NCI-H2081 (cell line): ENCODE measurements at places on chromosomes 2 and 18.
A peak's percentile ranks its signal among the peaks of the same experiment; 100 is the strongest.

DNA sequence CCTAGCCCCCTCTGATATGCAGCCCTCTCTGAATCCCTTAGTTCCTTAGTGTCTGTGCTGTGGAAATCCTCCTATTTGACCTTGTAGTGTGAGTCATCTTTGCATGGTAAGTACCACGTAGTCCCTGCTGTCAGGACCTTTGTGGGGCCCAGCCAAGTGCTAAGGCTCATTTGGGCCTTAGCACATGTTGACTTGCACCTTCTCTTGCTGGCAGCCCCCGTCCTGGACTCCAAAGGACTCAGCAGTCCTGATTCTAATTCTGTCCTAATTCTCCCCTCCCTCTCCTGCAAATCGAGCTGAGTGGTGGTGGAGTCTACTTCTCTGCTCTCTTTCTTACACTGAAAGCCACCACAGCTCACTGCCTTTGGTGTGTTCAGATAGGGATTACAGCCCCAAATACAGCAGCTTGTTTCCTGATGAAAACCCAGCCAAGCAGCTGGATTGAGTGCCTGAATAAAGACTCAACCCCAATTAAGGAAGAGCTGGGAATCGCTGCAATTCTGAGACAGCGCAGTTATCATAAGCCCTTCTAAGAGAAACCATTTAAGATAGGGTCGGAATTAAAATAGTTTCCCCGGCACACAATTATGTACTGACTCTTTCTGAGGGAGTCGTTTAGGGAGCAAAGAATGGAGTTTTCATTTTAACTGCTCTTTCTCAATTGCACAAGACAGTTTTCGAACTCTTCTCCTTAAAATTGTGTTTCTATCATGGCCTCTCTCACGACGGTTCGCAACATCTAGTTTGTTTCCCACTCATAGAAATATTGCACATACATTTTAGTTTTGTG is 215.6 kb upstream of the TNP1 start:
- DNase-seq = no peak

- no peak for DNase-seq
These were observed 20.7 kb upstream of the KCTD1 start for GRCh38 chr18:26568926-26569665.

- DNase-seq = peak; percentile 72
These were observed at the start of gene TEX261 for GRCh38 chr2:70994699-70995425. TSS of gene TEX261 (minus strand) at chr2:70994873. CDS start at chr2:70994757, 116 bp downstream.

DNA sequence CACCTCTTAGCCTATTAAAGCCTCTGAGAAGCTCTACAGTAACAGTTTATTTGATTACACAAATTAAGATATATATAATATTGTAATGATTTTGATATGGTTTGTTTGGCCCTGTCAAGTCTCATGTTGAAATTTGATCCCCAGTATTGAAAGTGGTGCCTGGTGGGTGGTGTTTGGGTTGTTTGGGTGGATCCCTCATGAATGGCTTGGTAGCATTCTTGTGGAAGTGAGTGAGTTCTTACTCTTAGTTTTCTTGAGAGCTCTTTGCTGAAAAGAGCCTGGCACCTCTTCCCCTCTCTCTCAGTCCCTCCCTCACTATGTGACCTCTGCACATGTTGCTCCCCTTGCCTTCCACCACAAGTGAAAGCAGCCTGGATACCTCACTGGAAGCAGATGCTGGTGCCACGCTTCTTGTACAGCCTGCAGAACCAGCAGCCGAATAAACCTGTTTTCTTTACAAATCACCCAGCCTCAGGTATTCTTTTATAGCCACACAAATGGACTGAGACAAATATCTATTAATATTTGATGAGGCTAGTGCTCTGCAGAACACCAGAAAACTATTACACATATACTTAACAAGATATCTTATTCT is 52.8 kb downstream of the SLC4A10 start:
- no peak for DNase-seq

DNA sequence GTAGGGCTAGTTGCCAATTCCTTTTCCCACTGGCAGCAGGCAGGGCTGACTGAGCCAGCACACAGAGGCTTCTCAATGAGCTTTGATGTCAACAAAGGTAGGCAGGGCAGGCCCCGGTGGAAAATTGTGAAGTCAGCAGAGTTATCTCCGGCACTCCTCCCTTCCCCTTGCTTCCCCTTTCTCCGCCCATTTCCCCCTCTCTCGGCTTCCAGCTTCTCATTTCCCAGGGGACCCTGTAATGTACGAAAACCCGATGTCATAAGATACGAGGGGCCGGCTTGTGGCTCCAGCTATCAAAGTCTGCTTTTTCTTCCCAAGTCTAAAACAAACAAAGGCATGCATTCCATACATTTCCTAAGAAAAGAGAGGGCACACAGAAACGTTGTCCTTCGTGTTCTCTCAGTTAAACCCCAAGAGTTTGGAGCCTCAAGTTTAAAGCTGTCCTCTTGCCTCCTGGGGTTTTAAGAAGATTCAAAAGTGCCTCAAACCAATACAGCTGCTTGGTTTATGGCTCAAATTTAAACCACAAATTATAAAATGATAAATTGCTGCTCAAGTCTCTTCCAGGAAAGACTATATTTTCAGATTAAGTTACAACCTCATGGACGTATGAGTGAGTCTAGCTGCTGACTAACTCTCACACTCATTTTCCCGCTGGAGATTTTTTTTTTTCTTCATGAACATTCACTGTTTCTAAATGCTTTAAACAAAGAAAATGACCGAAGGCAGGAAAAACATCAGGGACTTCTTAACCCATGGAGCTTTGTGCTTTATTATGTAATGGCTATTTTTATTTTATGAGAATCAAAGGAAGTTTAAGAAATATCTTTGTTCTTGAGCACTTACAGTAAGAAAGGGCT is 27.2 kb upstream of the EML4 start:
- no peak for DNase-seq

DNA sequence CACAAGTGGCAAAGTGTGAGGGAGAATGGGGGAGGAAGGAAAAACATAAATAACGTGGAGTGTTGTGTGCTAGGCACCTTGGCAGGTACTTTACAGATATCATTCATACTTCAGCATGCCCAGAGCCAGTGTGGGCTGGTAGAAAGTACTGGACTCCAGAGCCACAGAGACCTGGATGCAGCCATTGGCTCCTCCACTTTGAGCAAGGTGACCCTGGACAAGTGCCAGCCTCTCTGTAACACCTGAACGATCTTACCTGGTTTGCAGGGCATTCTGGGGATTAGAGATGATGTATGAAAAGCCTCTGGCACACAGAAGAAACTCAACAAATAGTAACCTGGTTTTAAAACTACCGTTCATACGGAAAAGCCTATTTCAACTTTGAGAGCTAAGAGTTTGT is 6.3 kb downstream of the LOXHD1 start:
- no peak for DNase-seq

- no peak for DNase-seq
These were observed 398.8 kb downstream of the CCDC85A start for GRCh38 chr2:56582570-56582969.

DNA sequence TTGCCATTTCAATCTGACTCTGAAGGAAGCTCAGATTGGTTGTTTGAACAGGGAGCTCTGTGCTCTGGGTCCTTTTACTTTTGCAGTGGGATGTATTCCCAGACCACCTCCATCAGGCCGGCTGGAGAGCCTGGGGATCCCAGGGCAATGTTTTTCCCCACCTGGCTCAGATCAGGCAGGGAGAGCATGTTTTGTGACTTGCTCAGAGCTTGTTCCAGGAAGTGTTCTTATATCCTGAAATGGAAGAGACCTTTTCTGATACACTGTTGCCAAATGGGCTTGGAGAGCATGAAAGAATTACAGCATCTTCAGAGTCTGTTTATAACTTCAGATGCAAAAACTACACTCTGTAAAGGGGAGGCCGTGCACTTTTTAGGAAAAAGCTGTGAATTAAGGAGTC is 56.0 kb downstream of the LIPG start:
- DNase-seq = no peak

GRCh38 chr2:215000721-215001120 is 137.7 kb downstream of the ABCA12 start:
- DNase-seq = no peak

DNA sequence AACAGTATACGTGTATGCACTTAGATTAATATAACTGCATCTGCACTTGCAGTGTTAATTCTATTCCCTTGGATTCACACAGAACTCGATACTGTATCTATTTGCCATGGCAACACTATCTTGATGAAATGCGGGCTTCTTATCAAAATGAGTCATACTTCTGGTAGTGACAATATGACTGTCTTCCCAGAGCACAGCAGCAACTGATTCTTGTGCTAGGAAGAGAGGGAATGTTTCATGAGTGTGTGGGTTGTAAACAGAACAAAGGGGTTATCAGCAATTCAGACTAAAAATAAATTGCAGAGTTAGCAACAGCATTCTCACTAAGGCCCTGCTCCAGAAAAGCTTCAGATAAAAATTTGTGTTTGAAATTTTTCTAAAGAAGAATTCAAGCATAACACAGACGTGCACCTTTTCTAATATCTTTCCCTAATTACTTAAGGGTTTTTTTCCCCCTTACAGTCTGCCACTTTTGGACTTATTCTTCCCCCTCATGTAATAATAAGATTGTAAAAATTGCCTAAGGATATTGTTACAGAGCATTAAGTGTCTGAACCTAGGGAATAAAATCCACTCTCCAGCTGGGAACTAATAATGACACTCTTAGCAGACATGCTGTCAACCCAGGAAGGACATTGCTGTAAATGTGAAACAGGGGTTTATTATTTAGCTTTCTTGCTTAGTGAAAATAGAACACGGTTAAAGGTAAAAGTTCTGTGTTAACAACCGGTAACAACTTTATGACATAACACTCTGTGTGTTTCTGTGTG is 99.9 kb upstream of the SLC38A11 start:
- DNase-seq = peak; percentile 70

GRCh38 chr2:218615868-218616315 is 8.2 kb downstream of the PLCD4 start:
- no peak for DNase-seq

DNA sequence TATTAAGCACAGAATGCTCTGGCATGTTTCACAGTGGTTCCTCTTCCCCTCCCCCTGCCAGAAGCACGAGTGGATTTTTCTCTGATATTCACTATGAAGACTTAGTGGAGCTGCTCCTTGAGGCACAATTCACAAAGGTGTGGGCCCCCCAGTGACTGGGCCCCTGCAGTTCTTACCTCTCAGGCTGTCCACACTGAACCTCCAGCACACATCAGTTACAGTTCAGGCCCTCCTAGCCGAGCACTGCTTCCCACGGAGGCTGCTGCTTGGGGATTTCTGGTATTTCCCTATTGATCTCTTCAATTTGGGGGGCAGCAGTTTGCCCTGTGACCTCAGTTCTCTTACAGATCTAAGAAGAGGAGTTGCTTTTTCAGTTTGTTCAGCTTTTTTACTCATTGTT is 236.1 kb downstream of the SH3RF3 start:
- no peak for DNase-seq

DNA sequence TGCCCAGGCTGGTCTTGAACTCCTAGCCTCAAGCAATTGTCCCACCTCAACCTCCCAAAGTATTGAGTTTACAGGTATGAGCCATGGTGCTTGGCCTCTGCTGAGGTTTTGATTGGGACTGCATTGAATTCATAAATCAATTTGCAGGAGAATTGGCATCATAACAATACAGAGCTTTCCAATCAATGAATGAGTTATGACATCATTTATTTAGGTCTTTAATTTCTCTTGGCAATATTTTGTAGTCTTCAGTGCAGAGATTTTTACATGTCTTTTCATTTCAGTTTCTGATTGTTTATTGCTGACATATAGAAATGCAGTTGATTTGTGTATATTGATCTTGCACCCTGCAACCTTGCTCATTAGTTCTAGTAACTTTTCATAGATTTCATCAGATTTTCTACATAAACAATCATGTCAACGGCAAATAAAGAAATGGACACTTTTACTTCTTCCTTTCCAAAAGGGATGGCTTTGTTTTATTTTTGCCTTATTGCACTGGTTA is 119.9 kb downstream of the TFCP2L1 start:
- DNase-seq = no peak

GRCh38 chr2:30366199-30366691 is 80.8 kb upstream of the LCLAT1 start:
- no peak for DNase-seq

DNA sequence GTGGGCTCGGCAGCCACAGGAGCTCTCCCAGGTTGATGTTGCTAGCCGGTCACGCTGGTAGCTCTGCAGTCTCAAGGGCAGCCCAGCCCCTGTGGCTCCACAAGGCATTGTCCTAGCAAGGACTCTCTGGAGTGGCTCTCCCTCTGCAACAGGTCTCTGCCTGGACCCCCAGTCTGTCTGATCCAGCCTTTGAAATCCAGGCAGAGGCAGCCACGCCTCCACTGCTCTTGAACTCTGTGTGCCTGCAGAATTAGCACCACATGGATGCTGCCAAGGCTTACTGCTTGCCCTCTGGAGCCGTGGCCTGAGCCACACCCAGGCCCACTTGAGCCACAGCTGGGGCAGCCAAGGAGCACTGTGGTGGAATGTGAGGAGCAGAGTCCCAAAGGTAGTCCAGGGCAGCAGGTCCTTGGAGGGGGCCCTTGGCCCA is 43.0 kb upstream of the FAHD2A start:
- no peak for DNase-seq

- no peak for DNase-seq
These were observed 49.9 kb upstream of the CYP1B1 start for GRCh38 chr2:38125842-38126241.

DNA sequence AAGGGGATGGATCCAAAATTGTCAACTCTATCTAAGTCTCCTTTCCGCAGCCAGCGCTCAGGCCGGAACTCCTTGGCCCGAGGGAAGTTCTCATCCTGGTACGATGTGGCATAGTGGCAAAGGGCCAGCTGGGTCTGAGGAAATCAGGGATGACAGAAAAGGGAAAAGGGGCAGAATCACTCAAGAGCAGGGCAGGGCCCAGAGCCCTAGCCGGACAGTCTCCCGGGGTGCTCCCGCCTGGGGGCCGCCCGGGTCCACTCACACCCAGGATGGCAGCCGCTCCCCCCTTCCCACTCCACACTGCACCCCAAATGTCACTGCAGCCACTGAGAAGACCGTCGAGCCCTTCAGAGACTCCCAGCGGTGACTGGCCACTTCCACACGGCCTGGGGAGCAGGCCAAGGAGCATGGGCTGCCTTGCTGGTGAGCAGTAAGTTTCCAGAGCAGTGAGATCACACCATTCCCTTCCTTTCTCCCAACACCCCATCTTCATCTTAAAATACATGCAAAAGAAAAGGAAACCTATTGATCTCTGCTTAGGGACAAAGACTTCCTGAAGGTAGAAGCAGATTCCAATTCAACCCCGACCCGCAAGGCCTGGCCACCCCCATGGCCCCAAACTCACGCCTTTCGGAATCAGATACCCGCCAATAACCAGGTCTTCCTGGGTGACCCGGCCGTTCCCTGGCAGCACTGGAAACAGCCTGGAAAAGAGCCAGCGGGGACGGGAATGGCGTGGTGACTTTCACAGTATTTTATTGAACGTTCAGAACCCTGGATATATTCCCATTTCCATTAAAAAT is 26.7 kb downstream of the CYP27C1 start:
- no peak for DNase-seq

GRCh38 chr18:46155641-46156051 is 51.5 kb downstream of the HAUS1 start:
- DNase-seq = no peak

DNA sequence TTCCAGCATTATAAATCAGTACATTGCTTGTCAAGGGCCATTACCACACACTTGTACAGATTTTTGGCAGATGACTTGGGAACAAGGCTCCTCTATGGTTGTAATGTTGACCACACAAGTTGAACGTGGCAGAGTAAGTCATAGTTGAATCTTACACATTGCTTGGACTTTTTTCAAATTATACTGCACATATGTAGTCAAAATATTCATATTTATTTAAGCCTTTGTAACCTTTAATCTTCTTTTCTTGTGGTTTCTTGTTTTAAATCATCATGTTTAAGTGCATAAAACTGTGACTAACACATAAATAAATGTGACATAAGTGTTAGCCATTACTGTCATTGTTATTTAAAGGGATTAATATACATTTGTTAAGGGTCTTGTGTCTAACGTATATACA is 52.1 kb upstream of the EPB41L5 start:
- DNase-seq = no peak

GRCh38 chr18:32870611-32871010 is 97.8 kb upstream of the KLHL14 start:
- no peak for DNase-seq
